Stimulated activated CD4-positive, alpha-beta T cell treated with anti-CD3 and anti-CD28 coated beads, Interleukin-1b, Interleukin-23, amount 100 ng/mL, for 1 hour (primary cell): ENCODE measurements at places on chromosomes 2 and 18.

DNA sequence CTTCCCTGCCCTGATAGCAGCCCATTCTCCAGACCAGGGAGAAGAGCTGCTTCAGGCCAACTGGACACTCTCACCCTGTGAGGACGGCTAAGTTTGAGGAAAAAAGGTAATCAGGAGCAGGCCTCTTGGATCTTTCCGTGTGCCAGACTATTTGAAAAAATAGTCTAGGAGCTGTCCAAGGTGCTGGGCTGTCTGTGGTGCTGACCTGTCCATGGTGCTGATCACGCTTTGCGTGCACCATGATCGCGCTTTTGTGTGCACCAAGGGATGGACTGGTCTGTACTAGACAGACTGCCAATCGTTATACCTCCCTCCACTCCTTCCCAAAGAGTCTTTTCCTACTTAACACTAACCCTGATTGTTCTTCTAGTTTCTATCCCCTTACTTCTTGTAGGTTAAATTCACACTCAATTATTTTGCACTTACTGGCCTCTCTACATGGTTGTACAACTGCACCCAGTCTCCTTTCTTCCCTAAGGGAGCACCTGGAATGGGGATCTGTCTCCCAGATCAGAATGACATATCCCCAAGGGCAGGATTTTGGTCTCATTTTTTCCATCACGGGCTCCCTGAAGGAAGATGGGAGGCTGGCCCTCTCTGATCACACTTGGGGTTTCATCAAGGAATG is 295.4 kb downstream of the CELF4 start:
- DNase-seq, result no peak

DNA sequence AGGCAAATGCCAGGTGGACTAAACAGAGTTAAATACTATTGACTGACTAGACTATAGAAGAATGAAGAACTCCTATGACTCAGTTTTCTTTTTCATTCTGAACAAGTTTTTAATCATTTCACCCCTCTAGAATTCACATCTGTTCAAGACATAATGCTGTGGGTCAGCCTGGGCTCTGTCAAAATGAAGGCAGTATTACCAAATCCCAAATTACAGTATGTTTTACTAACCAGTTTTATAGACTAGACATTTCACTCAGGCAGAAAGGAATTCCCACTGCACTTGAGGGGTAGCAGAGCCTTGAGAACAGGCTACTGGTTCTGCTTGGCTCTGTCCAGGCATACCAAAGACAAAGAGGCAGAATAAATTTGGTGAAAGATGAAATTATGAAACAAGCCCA is 511.7 kb downstream of the EPHA4 start:
- no peak for DNase-seq

GRCh38 chr2:236887531-236887930 is 198.2 kb upstream of the COPS8 start:
- DNase-seq, result no peak

DNA sequence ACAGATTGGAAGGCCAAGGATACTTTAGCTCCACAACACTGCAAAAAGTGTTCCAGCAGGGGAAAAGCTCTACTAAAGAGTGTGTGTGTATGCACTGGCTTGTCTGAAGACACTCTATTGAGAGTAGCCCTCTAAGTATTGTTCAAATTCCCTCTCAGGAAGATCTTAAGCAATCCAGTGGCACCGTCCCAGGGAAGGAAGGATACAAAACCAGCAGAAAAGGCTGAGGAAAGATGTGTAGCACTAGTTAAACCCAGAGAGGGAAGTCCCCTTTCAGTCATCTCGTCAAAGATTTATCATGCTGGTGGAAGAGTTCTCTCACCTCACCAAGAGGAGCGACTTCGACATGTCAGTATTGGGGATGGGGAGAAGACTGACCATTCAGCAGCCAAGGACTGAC is 50.5 kb downstream of the DHRS9 start:
- no peak for DNase-seq

GRCh38 chr2:67055387-67056304 is 341.5 kb upstream of the ETAA1 start:
- DNase-seq, result no peak

DNA sequence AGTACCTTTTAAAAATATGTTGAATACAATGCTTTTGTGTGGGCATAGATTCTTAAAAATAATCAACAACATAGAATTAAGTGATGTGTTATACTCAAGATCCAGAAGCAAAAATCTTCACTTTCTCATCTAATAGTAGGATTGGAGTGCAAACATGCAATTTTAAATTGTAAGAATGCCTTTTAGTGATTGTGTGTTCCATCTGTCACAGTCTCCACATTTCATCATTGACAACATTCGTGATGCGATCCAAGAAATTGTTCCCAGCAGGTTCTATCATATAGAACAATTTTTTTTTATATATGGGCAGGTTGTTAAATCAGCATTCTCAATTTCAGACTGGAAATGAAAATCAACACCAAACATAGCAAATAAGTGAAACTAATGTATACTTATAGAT is 1671.8 kb upstream of the SLC39A10 start:
- no peak for DNase-seq

DNA sequence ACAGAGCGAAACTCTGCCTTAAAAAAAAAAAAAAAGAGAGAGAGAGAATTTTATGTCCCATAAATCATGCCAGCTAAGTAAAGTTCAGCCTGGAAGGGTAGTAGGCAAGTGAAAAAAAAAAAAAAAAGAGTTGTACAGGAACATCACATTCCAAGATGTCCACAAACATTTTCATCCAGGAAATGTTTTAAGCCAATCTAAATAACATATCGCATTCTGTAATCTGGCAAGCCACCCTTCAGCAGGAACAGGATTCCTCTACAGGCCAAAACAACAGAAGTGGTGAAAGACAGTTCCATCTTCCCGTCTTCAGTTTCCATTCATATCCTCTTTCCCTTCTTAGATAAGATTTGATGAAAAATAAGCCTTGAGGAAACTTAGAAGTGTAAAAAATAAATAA is 1108.1 kb upstream of the DDX18 start:
- DNase-seq, result no peak

DNA sequence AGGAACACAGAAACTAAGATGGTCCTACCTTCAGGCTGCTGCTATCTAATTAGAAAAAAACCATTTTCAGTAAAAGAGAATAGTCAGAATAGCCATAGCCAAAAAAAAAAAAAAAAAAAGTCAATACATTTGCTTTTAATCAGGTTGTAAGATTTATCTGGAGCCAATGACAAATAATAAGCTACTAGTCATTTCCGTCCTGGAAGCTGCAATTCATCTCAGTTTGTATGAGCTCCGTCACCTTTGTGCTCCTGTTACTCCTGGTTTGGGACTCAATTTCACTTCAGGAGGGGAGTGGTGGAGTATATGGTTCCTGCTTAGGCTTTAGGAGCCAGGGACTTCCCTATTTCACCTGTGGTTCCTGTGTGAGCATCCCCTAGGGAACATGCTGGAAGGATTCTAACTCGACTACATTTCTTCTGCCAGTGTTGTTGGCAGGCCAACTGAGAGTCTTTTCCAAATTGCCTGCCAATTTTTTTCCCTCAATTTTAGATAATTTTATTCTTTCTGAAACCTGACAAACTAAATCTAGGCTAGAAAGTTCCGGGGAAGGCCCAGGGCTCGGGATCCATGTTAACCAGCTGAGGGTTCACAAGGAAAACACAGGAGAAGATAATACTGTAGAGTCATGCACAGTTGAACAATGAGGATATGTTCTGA is 481.8 kb downstream of the DLGAP1 start:
- DNase-seq, result no peak

GRCh38 chr2:78264130-78264529 is 742.0 kb upstream of the LRRTM4 start:
- DNase-seq, result no peak
